Placental pericyte (primary cell): ENCODE measurements at places on chromosomes 1 and 21. TPM values are rescaled to one million over a fixed set of nuclear protein-coding genes. Genes with fewer than 3 reads are reported as not detected.

The AMY2B gene
- total RNA-seq: 0.66 and 1.9 TPM in 2 replicates

The SH3BGR gene
- total RNA-seq: 1.1 and 1.6 TPM in 2 replicates

The GJA9 gene
- total RNA-seq: not detected in 2 replicates

The ERICH3 gene
- not detected in 2 replicates for total RNA-seq

The NEXN gene
- total RNA-seq: 5.7 and 10.2 TPM in 2 replicates

The HFM1 gene
- 0.14 and 0.22 TPM in 2 replicates for total RNA-seq

The CYP4A11 gene
- not detected in 2 replicates for total RNA-seq

The EFNA3 gene
- total RNA-seq: 0.43 and 0.66 TPM in 2 replicates

The EDN2 gene
- not detected in 2 replicates for total RNA-seq

The ICOSLG gene
- total RNA-seq: 0.57 and 1.1 TPM in 2 replicates

The TBX19 gene
- 0.29 and 0.44 TPM in 2 replicates for total RNA-seq

The SMIM1 gene
- total RNA-seq: 1.1 and 2.6 TPM in 2 replicates

The KRTAP19-3 gene
- total RNA-seq: not detected in 2 replicates

The HES3 gene
- not detected in 2 replicates for total RNA-seq

The NTMT2 gene
- not detected in 2 replicates for total RNA-seq

The SPRR1A gene
- not detected in 2 replicates for total RNA-seq
